Left hindlimb (tissue), 1 donor: ENCODE measurements at places on chromosomes 16 and 17.

DNA sequence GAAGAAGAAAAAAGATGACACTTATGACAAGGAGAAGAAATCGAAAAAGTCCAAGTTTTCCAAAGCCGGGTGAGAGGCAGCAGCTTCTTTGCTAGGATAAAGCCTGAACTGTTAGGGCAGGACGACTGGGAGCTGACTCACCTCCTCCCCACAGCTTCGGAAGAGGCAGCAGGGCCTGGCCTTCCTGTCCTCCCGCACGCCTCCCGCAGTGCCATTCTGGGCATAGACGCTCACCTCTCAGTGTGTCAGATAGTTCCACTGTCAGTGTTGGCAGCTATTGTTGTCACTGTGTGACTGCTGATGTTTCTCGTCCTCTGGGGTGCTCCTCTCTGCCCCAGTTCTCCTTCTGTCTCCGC is 12.6 kb downstream of the UBN1 start:
- DNase-seq = no peak

DNA sequence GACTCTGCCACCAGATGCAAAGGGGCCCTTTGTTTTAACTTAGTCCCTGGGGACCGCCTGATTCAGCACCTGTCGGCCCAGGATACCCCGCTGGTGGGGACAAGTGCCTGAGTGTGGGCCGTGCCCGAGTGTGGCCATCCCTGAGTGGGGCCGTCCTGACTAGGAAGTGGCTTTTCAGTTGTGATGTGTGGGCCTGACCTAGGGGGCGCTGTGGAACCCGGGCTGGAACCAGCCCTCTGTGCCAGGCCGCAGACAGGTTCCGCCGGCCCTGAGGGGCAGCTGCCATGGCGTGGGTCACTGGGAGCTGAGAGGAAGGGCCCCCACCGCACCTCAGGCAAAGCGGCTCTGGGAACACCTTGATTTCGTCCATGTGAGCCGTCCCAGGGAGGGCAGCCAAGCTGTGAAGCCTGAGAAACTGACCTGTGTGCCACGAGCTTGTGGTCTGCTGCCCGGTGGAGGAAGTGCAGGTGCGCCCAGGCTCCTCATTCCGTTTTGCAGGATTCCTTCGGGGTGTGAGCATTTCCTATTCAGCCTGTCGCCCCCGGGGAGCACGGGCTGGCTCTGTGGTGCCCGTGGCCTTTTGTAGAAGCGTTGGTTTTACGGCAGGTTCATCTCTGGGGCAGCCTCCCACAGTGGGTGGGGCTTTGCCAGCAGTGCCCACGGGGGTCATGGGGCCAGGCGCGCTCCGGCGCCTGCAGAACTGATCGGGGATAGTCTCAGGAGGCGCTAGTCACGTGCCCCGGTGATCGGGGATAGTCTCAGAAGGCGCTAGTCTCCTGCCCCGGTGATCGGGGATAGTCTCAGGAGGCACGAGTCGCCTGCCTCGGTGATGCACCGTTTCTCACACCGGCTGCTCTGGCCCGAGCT is 5.3 kb downstream of the RPL13 start:
- DNase-seq = no peak

DNA sequence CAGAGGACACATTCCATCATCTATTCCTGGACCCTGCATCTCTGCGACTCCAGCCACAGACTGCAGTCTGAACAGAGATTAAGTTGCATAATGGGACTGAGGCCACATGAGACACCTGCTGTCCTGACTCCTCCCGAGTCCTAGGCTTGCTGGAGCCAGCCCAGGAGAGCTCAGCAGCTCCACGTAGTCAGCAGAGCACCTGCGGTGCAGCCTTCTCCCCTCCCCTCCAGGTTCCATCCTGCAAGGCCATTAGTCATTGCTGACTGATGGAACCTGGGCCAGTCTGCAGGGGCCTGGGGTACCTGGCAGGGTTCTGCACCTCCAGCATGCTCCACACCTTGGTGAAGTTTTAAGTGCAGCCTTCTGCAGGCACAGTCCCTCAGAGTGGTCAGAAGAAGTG is 76.7 kb downstream of the PLD6 start:
- DNase-seq = no peak

- DNase-seq = no peak
Observed at GRCh38 chr17:35295686-35296085, 52.8 kb downstream of the SLFN5 start.

DNA sequence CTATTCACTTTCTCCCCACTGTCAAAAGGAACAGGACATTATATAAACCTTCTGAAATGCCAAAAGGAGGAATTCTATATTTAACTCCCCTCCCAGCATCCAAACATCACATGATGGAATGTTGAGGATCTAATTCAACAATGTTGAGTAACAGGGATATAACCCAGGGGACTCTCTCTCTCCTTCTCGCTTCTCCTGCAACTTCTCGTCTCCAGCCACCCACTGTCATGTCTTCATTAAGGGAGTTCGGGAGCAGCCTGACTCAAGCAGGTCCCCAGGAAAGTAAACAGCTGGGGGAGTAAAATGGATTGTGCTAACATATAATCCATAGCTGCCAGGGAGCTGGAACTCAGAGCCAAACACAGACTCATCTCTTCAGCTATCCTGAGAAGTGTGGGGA is 51.7 kb downstream of the GRIN2A start:
- no peak for DNase-seq

GRCh38 chr17:41739661-41740352 is 5.4 kb upstream of the HAP1 start:
- DNase-seq = peak; percentile 18

DNA sequence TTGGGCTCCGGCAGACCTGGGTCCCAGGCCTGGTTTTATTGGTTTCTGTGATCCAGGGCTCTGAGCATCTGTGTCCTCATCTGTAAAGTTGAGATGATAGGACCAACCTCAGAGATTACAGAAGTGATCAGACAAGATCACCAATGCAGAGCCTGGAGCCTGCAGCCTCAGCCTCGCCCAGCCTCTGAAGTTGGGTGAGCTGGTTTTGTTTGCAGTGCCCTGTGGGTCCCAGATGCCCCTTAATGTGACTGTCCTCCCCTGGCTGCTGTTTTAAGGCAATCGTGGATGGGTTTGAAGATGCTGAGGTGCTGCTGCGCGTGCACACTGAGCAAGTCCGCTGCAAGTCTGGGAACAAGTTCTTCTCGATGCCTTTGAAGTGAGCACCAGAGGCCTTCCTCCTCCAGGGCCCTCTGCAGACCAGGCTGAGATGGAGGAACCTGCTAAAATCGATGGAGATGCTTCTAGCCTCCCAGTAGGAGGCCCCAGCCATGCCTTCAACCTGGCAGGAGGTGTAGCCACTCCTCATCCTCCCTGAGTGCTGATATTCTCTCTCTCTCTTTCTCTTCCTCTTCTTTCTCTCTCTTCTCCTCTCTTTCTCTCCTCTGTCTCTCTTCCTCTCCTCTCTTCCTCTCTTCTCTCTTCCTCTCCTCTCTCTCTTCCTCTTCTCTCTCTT is 5.6 kb upstream of the MMP15 start:
- DNase-seq = peak; percentile 17
